Activated gamma-delta T cell treated with anti-CD3 and anti-CD28 coated beads, Interleukin-2, amount 50 U/mL, for 16 hours (primary cell): ENCODE measurements at places on chromosomes 13 and 19.

DNA sequence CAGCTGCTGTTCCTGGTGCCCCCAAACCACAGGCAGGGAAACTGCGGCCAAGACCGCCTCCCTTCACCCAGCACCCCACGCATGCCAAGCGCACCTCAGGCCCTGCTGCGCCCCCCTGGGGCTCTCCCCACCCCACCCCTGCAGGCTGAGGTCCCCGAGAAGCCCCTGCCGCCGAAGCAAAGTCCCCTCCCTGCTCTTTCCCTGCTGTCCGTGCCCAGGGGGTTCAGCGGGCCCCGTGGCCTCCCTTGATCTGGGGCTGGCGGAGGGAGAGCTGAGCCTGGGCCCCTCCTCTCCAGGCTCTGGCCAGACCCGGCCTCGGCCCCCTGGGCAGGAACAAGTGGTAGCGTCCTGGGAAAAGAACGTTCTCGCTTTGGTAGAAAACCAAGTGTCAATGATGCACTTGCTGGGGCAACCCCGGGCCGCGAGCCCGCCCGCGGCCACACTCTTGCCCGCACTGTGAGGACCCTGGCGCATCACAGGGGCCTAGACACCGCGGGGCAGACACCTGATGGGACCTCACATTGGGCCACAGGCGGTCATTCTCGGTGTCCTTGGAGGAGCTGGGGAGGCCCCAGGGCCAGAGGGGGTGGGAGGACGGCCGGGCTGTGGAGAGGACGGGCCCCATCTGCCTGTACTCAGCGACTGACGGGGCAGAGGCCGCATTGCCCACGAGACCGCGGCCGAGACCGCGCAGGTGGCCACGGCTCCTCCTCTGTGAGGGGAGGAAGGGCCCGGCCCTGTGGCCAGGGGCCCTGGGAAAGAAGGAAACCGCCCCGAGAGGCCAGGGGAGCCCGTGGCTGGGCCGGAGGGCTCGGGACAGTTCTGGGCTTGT, 29.0 kb downstream of the GPX4 start:
- DNase-seq, result no peak

GRCh38 chr13:102441085-102441484, 39.2 kb upstream of the FGF14 start:
- no peak for DNase-seq

DNA sequence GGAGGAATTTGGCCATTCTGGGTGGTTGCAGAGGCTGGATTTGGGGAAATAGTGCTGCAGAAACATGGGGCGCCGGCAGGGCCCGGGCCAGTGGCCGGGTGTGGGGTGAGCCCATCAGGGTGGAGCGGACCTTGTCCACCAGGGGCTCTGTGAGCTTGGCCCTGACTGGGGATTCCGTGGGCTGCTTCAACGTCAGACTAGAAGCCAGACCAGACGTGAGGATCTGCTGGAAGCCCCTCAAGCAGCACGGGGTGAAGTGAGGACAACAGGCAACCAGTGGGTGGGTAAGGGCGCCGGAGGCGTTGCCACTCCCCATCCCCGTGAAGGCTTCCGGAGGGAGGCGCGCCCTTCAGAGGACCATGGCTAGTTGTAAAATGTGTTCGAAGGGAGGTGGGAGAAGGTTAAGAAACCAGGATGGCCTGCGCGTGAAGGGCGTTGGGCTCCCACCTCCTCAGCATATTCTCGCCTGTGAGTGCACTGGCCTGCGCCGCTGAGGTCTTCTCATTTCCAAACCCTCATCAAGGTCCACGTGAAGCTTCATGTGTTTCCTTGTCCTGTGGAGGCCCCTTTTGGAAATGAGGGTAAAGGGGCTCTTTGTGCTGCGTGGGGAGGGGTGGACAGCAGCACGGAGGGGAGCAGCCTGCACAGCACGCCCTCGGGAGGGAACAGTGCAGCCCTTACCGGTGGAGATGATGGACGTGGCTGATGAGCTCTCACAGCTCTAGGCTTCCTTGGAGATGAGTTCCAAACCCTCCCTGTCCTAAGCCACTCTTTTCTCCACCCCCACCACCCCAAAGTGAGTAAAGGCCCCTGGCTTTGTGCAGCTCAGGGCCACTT, 8.3 kb downstream of the TEX29 start:
- DNase-seq, result no peak

DNA sequence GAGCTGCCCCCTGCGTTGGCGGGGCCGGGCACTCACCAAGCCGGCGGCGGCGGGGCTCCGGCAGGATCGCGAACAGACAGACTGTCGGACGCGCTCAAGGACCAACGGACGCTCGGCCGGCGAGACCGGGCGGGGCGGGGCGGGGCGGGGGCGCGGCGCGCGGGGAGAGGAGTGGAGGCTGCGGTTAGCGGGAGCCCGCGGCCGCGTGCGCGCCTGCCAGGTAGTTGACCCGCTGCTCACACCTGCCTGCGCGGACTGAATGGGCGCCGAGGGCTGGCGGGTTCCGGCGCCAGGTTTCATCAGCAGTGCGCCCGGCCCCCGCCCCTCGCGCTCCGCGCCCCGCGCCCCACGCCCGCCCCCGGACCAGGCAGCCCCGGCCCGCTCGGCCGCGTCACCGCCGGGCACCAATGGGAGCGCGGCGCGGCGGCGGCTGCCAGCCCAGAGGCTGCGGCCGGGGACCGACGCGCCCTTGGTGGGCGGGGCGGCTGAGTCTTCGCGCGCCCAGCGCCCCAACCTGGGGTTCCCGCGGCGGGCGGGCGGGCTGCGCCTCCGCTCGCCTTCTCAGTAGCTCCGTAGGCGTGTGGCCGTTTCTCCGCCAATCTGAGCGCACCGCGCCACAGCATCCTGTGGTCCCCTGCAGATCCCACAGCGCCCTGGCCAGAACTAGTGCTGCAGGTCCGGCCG, at the start of gene SLC7A1:
Gene SLC7A1, minus strand, starts transcription at position 309 of the 684 bp plus-strand sequence. CDS start 59,500 bp downstream, outside the sequence.
- peak; percentile 78 for DNase-seq

GRCh38 chr19:53865523-53865917, 2.2 kb upstream of the MYADM start:
- DNase-seq, result no peak

DNA sequence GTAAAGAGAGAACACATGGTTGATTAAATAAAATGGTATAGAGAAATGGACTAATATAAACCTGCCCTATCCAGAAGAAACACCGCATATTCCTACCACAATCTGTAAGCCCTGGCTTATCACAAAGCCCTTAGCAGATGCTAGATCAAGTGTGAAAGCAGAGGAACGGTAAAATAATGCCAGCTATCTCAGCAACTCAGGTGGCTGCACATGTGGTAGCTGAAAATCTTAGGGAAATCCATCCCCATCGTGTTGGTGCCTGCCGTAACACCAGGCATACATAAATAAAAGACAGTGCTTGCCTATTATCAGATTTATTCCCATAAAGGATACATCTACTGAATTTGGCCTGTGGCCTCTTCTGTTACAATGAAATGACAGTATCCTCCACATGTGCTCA, 304.1 kb upstream of the MAB21L1 start:
- no peak for DNase-seq

- DNase-seq, result no peak
These were observed 628.8 kb downstream of the SLITRK6 start for GRCh38 chr13:85170372-85170771.

GRCh38 chr13:80862456-80862855, 521.5 kb upstream of the SPRY2 start:
- DNase-seq, result no peak

DNA sequence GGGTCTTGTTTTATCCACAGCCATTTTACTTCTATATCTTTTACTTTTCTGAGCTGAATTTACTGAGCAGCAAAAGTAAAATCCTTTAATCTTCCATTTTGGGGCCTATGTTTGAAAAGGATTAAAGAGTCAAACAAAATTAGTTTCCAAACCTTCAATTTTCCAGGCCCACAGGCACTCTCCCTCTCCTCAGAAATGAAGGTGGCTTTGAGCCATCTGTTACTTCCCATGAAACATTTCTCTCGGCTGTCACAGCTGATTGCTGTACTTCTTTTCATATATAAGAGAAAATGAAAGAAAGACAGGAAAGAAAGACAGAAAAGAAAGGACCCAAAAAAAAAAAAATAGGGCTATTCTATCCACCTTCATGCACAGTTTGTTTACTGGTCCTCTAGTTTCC, 194.9 kb downstream of the LACC1 start:
- DNase-seq, result no peak

- no peak for DNase-seq
These were observed 1.2 kb downstream of the ACP5 start for GRCh38 chr19:11576227-11576626.

GRCh38 chr19:45884682-45885555, 1.0 kb downstream of the IRF2BP1 start:
- DNase-seq, result no peak

DNA sequence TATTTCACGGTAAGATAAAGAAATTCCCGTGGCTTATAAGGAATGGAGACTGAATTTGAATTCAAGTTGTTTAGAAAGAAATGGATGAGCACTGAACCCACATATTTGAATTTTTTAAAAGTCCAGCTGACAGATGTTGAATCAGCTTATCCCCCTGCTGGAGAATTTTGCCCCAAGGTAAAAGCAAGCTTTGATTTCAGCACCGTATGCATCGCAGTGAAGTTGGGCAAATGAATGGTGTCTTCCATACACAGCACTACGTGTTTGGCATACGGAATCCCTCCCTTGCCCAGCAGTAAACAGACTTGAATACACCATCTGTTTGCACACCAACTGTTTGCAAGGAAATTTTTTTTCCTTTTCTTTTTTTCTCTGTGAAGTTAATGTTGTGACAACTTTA, 77.5 kb upstream of the PEG3 start:
- DNase-seq, result no peak

DNA sequence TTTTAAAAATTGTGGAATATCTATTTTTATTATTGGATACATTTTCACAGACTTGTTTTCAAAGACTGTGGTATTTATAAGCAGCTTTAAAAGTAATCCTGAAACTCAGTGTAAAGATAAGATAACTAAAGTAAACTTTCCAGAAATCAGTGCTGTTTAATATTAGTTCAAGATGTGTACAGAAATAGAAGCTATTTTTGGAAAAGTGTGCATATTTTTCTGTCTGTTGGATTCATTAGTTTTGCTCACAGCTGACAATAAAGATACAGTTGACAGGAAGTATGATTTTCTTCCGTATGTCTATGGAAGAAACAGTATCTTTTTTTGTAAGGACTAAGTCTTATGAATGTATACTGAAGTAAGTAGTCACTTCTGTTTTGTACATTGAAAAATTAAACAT, 85.9 kb downstream of the GJA3 start:
- DNase-seq, result no peak

DNA sequence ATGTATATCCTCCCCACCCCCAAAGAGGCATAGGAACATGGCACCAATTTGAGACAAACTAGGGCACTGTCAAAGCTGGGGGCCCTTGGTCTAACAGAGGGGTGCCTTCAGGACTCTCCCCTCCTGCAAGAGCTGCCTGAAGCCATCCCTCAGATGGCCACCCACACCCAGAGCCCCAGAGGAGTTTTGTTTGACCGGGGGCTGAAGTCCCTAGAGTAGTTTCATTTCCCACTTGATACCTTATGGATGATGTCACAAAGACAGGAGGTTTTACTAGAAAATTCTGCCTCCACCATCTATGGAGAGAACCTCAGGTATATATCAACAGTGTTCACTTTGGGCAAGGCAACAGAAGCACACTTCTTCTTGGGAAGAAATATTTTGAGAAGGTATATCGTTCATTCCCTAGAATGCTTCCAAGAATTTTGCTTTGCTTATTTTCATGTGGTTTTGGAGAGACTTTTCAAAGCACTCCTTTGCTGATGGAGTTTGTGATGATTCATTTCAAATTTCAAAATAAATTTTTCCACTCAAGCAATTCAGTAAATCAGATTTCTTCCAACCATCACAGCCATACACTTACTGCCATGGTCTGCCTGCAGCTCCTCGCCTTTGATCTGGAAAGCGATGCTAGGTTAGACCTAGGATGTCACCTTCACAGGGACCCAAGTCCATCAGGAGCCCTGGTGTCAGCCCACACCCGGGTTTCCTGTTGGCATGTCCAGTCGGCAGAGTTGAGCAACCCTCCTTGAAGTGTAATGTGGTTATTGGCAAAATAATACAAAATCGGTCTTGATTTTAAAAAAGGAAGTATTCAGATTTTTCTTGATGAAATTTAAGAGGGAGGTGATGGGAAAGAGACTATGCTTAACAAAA, 207.0 kb downstream of the SHISA2 start:
- no peak for DNase-seq

- DNase-seq, result no peak
These were observed 126.6 kb upstream of the UFM1 start for GRCh38 chr13:38223089-38223488.

DNA sequence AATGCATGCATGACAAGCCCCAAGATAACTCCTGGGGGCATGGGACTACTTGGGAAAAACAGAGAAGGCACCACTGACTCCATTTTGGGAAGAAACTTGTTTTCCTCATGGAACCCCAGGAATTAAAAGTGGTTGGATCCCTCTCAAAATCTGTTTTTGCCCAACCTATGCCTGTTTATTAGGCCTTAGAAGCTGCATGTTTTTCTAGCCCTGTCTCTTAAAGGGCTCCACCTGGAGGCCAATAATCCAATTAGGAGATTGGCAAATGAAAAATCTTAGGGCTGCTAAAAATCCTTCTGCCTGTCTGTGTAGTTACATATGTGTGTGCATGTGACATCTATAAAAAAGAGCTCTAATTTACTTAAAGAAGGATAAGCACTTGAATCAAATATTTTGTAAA, 26.9 kb downstream of the MED4 start:
- no peak for DNase-seq

DNA sequence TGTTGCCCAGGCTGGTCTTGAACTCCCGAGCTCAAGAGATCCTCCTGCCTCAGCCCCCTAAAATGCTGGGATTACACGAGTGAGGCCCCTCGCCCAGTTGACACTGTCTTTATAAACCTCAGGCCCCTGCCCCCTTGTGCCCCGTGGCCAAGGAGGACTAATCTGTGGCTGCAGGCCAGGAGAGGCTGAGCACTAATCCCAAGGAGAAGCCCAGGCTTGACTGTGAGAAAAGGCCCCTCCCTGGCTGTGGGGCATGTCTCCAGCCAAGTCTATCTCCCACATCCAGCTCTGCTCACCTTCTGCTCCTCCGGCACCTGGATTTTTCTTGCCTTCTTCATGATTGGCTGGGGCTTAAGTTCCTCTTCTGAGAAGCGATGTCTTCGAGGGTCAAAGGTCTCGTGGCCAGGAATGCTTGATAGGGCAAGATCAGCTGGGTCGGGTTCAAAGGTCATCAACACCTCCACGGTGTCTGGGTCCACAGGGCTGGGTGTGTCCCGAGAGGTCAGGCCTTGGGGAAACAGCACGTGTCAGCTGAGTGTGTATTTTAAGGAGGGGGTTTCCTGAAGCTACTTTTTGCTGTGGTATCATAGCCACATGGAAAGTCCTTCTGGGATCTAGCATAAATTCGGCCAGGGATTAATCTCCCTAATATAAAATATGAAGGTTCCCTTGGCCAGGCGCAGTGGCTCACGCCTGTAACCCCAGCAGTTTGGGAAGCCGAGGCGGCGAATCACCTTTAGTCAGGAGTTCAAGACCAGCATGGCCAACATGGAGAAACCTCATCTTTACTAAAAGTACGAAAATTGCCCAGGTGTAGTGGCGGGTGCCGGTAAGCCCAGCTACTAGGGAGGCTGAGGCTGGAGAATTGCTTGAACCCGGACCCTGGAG, 3.8 kb downstream of the DBP start:
- no peak for DNase-seq

DNA sequence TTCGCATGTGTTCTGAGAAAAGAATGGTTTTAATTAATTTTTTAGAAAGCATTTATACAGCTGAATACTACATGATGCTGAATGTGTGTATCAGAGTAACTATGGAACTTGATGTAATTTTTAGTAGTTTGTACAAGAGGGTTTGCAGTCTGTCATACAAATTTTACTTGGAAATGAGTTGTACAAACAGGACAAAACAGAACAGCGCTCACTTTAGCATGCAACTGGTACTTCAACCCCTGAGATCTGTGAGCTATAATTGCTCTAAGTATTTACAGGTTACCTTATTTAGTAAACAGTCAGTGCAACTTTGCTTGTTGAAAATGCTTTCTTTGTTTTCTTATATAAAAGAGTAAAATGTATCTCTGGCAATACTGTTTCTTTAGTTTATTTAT, 706 bp downstream of the TNFRSF19 start:
- DNase-seq, result no peak
